ENCODE measurements at places on chromosomes 2 and 18.
A peak's percentile ranks its signal among the peaks of the same experiment; 100 is the strongest.

DNA sequence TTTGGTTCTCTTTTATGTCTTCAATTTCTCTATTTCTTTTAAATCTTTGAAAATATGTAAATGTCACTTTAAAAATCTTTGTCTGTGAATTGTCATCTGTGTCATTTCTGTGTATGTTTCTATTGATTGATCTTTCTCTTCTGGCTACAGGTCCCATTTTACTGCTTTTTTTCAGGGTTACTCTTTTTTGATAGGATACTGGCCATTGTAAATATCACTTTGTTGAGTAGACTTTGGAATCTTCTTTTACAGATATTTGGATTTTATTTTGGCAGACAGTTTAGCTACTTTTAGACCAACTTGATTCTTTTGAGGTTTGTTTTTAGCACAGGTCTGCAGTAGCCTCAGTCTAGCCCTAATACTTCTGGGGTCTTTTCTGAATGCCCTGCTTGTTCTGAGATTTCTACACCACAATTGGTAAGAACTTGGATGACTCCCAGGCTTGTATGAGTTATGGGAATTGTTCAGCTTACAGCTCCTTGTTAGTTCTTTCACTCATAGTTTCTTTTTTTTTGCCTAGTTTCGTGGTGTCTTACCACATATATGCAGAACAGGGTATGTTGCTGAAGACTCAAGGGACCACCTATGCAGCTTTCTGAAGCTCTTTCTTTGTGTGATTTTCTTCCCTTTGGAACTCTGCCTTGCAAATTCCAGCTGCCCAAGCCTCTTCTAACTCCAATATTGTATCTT, 122.2 kb downstream of the QPCT start:
- DNase-seq, result no peak

GRCh38 chr18:27030421-27030820, 154.7 kb downstream of the CHST9 start:
- no peak for DNase-seq

GRCh38 chr2:219946021-219946420, 318.6 kb downstream of the SLC4A3 start:
- no peak for DNase-seq

- no peak for DNase-seq
These were observed 599.5 kb upstream of the SYT4 start for GRCh38 chr18:43876748-43877147.

- no peak for DNase-seq
These were observed 34.9 kb downstream of the SLC38A11 start for GRCh38 chr2:164920430-164920829.

DNA sequence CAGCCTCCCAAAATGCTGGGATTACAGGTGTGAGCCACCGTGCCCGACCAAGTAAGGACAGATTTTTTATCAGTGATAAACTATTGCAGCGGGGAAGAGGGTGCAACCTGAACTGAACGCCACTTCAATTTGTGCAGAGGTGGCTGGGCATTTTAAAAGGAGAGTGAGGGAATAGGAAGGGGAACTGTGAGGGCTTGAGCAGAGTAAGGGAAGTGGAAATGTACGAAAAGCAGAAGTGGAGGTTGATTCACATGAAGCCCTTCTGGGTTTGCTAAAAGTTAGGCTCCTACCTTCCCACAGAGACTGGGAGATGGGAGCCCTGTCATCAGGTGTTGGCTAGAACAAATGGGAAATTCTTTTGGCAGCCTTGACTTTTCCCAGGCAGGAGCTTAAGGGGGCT, 6.1 kb downstream of the STK11IP start:
- no peak for DNase-seq

DNA sequence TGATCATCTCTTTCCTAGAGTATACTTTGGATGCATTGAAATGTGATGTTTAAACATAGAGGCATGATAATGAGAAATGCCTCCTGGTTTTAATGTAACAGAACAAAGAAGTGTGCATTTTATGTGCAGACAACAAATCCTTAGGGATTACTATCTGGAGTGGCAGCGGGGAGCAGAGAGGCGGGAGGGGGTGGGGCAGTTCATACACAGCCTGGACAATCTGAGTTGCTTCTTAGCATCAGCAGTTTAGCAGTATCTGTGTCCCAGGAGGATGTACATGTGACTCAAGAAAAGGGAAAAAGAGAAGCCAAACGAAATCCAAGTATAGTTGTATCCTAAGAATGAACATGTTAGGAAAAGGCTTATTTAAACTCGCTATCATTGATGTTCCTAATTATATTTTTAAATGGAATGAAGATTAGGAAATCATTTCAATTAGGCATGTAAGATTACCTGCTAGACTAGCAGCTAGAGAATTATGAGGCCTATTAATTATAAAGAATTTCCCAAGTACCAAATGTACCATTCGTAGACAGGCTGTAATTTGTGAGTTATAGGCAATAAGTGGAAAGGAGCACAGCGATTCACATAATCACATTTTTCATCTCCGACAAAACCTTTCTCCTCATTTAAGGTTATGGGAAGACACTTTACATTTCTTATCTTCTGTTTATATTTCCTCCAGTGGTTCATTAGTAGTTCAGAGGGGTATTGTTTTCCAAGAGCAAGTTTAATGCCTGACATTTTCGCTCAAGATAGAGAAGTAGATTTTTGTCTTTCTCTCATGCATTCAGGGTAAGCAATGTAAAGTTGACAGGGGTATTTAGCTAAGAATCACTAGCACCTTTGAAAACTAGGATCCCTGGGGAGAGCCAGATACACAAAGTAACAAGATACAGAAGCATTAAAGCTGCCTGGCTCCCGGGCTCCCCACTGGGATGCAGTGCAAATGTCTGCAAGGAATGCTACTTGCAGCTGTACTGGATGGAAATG, 141.3 kb upstream of the NOSTRIN start:
- peak; percentile 66 for DNase-seq

DNA sequence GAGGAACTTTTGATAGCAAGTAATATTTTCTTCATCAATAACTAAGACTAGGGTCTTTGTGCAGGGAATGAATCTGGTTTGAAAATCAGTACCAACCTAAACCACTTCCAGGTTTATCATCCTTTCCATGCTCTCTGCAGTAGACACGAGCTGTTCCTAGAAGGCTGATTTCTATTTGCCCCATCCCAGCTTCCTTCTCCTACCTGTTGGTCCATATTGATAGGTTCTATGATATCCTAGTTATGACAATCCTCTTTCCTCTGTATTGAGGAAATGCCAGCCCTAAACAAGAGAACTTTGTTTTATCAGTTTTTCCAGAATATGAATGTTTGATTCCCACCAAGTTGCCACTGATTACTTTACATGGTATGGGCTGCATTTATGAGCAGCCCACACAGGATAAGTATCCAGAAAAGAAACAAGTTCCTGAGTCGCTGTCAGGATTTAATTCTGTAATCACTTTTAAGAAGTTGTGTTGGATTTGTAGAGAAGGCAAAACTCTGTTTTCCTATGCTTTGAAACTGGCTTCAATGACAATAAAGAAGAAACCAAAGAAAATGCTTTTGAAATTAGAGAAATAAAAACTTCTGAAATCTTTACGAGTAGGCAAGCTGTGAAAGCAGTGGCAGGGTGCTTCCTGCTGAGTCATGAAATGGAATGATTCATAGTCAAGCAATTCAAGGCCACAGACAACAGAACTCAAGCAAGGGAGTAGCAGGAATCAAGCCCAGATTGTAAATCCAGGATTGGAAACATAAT, 37.3 kb upstream of the TANK start:
- DNase-seq, result no peak

DNA sequence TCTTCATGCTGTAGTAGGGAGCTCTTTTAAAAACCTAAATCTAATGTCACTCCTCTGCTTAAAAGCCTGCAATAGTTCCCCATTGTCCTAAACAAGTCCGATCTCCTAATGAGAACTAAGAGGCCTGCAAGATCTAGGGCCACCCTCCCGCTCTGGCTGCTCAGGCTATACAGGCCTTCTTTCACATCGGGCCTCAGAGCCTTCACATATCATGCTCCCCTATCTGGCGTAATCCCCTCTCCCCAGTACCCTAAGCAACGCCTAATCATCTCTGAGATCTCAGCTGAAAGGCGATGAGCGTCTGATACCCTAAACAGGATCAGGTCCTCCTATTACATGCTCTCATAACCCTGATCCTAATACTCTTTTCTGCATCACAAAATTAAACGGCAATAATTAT, 1.9 kb downstream of the MAP4K3 start:
- peak; percentile 28 for DNase-seq

- DNase-seq, result no peak
These were observed 306.7 kb upstream of the CHST9 start for GRCh38 chr18:27491772-27492171.

DNA sequence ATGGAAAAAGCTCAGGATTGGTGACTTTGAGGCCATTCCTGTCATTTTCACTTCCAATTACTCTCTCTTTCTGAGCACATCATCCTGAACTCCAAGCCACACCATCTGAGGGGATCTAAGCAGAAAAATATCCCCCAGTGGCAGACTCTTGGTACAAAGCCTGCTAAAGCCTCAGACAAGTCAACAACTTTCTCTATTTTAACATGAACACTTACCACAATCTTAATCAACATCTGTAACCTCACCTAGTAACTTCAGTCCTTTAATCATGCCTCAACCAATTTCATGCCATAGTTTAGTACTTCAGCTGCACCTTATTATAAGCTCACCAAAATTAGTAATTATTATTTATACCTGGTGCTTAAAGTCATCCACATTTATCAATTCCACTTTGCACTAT, 128.9 kb downstream of the DTNB start:
- DNase-seq, result no peak

DNA sequence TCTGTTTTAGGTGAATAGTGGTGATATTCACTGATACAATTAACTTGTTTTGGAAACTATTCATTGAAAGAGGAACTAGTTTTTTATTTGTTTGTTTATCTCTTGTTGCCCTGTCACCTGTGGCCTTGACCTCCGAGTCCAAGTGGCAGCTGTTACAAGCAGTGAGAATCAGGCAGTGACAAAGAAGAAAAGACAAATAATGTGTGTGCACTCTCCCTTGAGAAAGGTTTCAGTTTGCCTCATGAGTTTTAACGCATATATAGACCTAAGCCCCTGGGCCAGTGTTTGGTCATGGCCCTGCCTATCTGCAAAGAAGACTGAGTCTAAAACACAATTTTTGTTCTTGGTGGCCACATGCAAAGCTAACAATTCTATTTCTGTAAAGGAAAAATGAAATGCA, 15.3 kb downstream of the KYNU start:
- DNase-seq, result no peak

- peak; percentile 22 for DNase-seq
These were observed 9.6 kb upstream of the LRP1B start for GRCh38 chr2:142140434-142140845.

Measured in SK-N-DZ (cell line).